ENCODE measurements at places on chromosomes 5 and 9.

DNA sequence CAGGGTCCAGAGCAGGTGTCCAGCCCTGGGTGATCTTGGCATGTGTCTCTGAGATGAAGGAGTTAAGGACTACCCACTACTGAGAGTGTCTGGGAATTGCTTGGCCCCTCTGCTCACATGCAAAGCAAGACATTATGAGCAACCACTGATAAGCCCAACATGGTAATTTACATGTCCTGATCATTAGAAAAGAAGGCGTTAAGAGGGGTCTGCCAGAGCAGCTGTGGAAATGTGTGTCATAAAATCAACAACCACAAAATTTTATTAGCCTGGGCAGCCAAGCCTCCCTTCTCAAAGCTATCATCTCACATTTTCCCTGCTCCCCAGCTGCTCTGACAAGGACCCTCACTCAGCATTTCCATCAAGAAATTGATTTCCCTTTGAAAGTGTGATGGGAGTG lies 351.0 kb downstream of the SPOCK1 start:
- no peak for DNase-seq

GRCh38 chr9:107830479-107830878 lies 340.9 kb upstream of the KLF4 start:
- DNase-seq: no peak

GRCh38 chr9:96061293-96061987 lies 185.9 kb downstream of the ERCC6L2 start:
- DNase-seq: peak; percentile 65

DNA sequence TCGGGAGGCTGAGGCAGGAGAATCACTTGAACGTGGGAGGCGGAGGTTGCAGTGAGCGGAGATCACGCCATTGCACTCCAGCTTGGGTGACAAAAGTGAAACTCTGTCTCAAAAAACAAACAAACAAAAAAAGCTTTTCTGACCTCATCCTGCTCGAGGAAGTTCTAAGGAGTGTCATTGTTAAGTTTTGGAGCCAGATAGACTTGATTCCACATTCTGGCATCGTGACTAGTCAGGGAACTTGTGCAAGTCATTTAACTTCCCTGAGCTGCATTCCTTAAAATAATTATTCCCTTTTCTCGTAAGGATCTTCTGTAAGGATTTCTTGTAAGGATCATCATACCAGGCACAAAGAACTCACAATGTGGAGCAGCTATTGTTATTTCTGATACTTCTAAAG lies 26.2 kb downstream of the SNX24 start:
- DNase-seq: peak; percentile 30

DNA sequence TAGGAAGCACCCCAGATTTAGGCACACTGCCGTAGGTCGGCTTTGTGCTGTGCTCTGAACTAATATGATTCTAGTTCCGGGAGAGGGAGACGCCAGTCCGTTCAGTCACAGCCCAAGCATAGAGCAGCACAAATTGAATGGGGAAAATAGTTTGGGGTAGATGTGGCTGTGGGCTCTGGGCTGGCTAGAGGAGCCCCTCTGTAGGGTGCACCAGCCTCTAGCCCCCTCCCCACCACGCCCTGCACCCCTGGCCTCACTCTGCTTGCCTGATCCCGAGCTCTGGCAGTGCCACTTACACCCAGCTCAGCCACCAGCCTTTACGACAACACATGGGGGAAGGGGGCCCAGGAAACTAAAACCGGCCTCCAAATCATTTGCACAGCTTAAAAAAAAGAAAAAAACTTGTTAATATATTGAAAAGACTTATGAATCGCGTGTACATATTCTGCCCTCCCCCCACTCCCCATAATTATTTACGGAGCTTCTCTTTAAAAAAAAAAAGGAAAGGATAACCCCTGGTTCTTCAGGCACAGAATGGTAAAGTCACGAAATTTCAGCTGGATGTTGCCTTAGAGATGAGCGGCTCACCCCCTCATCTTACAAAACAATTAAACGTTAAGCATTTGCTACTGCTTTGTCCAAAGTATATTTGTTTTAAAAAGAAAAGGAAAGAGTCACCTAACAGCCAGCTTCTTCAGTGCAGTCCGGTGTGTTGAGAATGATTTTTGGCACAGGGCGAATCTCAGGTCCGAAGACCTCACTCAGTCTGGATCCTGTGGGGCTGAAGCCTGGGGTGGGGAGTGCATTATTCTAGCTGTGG lies 3.5 kb downstream of the LMX1B start:
- no peak for DNase-seq

- DNase-seq: peak; percentile 20
Measured at GRCh38 chr5:32071351-32071944, 102.7 kb downstream of the GOLPH3 start.

- DNase-seq: no peak
Measured at GRCh38 chr9:120526534-120526933, 53.4 kb downstream of the CDK5RAP2 start.

- no peak for DNase-seq
Measured at GRCh38 chr5:65612298-65612907, 11.7 kb downstream of the TRIM23 start.

GRCh38 chr5:180558232-180558631 lies 33.1 kb downstream of the SCGB3A1 start:
- DNase-seq: no peak

GRCh38 chr5:1477341-1477740 lies 32.1 kb upstream of the SLC6A3 start:
- no peak for DNase-seq

DNA sequence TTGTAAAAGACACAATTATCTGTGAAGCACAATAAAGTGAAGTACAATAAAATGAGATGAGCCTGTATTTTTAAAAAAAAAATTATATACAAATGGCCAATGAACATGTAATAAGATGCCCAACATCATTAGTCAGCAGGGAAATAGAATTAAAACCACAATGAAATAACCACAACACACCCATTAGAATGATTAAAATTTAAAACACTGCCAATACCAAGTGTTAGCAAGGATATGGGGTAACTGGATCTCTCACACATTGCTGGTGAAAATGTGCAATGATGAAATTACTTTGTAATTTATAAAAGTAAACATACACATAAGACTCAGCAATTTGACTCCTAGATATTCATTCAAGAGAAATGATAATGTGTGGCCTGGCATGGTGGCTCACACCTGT lies 62.8 kb downstream of the SHOC1 start:
- DNase-seq: peak; percentile 29

DNA sequence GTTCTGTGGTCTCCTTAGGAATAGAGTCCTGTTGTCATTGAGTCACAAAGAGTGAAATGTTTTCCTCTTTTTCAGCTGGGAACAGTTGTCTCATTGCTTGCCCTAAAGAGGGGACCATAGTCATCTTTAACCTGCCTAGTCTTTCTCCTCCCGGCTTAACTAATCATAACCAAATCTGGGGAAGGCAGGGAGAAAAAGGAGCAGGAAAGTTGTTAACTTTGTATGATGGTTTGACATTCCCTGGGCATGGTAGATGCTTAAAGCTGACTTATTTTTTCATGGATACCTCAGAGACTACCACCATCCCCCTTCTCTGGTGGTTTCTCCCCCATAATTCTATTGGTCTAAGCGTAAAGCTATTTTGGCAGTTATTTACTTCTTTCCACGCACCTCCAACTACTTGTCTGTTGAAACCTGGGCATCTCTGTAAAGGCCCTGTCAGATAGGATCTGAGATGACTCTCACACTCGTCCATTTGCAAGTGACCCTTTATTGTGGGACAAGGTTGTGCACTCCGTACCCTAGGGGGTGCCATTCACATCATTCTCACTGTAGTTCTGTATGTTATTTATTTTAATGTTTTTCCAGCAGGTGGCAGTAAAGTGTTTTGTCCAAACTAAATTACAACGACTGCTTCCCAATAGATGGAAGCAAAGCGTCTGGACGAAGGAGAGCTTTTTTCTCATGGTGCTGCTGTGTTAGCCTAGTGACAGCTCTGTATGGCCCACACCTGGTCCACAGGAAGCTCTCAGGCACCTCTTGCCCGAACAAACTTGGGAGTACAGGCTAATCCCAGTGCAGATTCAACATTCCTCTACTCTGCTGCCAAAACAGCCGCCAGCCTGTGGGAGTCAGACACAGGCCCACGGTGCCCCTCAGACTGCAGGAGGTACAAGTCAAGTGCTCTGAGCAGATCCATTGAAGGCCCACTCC lies 3.0 kb upstream of the FAM13B start:
- DNase-seq: peak; percentile 93

- DNase-seq: no peak
Measured at GRCh38 chr9:97271292-97271691, 36.2 kb upstream of the CCDC180 start.

DNA sequence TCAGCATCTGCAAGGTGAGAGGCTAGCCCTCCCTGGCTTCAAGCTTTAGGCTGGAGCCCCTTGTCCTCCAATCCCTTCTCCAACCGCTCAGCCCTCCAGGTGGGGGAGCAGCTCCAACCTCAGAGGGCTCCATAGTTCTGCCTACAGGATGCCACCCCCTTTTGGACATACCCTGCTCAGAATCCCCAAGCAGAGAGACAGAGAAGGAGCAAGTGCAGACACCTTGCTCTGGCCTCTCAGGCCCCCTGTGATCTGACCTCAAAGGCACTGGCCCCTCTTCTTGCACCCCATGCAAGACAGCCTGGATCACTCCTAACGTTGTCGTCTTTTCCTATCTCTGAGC lies 101.6 kb downstream of the C5orf15 start:
- no peak for DNase-seq

DNA sequence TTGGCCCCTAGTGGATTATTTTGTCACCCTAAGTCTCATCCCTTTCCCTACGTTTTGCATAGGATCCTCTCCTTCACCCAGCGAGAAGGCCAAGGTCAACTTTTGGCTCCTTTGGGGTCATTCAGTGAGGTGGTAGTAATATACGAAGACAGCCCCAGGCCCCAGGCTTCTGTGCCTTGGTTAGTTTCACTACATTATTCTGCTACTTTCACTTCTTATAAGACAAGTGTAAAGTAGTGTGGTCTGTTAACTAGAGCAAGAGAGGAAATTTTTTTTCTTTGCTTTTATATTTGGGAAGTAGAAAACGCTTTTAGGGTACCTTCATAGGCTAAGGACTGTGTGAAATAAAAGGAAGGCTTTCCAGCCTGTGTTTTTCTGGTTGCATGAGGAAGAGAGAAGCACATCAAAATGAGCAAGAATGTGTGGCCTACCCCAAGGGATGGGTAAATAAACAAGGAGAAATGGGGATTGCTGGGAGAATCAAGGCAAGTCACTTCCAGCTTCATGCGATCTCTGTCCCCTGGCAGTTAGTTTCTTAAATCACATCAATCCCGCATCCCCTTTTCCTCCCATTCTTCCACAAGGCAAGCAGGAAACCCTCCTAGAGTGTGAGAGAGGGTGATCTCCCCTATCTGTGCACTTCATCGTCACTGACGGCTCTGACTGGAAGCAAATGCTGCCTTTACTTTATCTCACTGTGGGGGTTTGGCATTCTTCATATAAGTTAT lies 677.0 kb upstream of the WWC1 start:
- no peak for DNase-seq

GRCh38 chr5:150987746-150988145 lies 32.6 kb upstream of the GPX3 start:
- no peak for DNase-seq

DNA sequence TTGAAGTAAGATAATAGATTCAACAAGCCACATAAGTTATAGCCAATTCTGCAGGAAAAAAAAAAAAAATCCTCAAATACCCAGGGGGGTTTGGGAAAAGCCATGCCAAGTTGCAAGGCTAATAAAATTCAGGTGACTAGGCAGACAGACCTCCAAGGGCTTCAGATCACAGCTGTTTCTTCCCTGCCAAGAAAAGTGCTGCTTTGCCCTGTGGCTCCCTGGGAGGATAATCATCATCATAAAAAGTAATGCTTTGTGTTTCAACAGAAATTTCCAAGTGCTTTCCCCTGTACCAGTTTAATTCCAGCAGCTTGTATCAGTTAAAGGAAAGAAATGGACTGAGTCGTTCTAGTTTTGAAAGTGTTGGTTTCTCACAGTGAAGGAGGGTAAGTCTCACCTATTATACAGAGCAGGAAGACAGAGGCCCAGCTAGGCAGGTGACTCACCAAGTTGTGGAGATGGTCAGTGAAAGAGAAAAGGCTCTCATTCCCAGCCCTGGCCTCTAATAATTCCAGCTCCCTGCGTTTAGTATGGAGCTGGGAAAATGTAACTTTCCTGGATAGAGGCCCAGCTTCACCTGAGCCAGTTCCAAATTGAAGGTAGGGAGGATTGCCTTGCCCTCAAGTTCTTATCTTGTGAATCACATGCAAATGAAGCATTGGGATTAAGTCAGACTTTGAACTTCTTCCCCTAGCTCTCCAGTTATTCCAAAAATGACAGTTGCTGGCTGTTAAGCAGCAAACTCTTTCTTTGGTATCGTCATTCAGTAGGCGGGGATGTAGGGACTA lies 263.4 kb downstream of the GRIA1 start:
- no peak for DNase-seq

- DNase-seq: peak; percentile 38
Measured at GRCh38 chr9:35521708-35522107, 31.8 kb downstream of the RUSC2 start.

GRCh38 chr9:93813221-93814076 lies 141.7 kb downstream of the BARX1 start:
- no peak for DNase-seq

DNA sequence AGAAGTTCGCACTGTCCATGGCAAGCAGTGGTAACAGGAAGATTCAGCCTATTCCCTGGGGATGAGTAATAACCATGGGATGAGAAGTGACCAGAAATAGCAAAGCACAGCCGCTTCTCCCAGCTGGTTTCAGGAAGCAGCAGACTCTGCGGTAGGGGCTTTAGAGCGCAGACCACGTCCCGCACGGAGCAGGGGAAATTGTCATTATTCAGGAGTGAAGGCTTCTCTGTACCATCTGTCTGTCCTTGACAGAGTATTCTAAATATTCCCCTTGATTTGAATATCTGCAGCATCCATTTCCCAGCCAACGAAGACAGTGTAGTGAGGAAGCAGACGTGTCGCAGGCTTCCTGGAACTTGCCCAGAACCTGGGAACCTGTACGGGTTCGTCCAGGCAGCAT lies 159.6 kb downstream of the NXNL2 start:
- DNase-seq: no peak

- no peak for DNase-seq
Measured at GRCh38 chr9:4994166-4994890, 9.3 kb downstream of the JAK2 start.

DNA sequence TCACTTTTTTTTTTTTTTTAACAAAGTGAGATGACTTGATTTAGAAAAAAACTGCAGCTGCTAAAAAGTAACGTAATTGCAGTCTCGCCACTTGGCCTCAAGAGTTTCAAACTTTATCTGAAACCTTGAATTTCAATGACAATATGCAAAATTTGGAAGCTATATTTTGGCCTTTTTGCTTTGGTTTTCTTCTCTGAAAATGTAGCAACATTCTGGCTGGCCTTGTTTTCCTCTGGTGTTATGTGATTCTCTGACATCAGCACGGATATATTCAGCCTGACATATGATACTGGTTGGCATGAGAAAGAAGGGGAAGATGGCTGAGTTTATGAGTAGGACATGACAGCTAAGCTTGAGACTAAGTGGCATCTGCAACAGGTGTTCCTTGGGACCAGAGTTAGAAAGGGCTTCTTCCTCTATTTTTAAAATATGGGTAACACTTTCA lies 136.5 kb downstream of the MEF2C start:
- no peak for DNase-seq

- no peak for DNase-seq
Measured at GRCh38 chr5:108788142-108788541, 40.4 kb downstream of the FER start.

GRCh38 chr5:76608833-76609232 lies 14.4 kb downstream of the F2RL2 start:
- peak; percentile 79 for DNase-seq

- DNase-seq: no peak
Measured at GRCh38 chr9:115416299-115416698, 298.3 kb upstream of the TNC start.

Measured in fibroblast of pulmonary artery (primary cell).